ENCODE measurements at places on chromosomes 13 and 19.

DNA sequence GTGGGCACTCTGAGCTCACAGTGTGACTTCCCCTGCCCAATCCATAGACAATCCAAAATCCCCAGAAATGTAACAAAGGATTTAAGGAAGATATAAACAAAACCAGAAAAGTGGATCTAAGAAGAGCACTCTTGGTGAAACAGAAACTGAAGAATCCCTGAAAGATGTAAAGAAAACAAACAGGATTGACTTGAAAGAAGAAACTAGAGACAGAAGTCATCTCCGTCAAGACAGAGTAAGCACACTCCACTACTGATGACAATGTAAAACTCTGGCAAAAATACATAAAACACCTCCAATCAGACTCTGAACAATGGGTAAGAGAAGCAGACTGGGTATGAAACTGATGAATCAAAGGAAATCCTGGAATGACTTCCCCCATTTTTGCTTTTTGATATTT lies 13.5 kb downstream of the TUBGCP3 start:
- H3K27ac ChIP-seq = peak overlapping the region; percentile 7
- H3K27me3 ChIP-seq = no peaks in the 10 kb centered on the region
- DNase-seq = no peak
- no peak overlapping the region for H3K4me3 ChIP-seq

DNA sequence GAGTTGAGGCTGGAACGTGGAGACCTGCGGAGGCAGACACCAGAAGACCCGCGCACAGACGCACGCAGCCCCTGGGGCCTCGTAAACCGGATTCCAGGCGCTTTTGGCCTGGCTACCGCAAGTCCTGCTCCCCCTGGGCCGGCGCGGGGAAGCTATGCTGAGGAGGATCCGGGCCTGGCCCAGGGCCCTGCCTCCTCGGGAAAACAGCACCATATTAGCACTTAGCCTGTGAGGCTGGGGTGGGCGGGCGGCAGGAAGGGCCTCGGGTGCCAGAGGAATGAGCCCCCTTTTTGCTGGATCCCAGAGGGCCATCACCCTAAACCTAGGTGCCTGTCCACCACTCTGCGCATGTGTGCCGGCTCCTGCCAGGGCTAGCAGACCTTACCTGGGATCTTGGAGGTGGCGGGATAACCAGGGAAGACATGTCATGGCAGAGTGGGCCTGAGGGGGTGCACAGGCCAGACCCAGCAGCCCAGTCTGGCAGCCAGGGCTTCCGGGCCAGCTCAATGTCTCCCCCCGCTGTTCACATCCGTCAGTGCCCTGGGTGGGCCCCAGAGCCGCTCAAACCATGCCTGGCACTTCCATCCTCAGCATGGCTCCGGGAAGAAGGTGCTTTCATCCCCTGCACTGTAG lies 7.3 kb downstream of the ELOF1 start:
- H3K27ac ChIP-seq = peak overlapping the region; percentile 70
- no peak overlapping the region for H3K4me3 ChIP-seq
- H3K27me3 ChIP-seq = no peaks in the 10 kb centered on the region
- H3K4me1 ChIP-seq = peaks cover 2% of the 10 kb centered on the region
- H3K36me3 ChIP-seq = peaks cover 65% of the 10 kb centered on the region

GRCh38 chr19:51354742-51355148 lies 11.4 kb downstream of the ETFB start:
- DNase-seq = no peak
- no peak overlapping the region for H3K4me3 ChIP-seq
- H3K27ac ChIP-seq = no peak overlapping the region
- H3K4me1 ChIP-seq = no peaks in the 10 kb centered on the region

DNA sequence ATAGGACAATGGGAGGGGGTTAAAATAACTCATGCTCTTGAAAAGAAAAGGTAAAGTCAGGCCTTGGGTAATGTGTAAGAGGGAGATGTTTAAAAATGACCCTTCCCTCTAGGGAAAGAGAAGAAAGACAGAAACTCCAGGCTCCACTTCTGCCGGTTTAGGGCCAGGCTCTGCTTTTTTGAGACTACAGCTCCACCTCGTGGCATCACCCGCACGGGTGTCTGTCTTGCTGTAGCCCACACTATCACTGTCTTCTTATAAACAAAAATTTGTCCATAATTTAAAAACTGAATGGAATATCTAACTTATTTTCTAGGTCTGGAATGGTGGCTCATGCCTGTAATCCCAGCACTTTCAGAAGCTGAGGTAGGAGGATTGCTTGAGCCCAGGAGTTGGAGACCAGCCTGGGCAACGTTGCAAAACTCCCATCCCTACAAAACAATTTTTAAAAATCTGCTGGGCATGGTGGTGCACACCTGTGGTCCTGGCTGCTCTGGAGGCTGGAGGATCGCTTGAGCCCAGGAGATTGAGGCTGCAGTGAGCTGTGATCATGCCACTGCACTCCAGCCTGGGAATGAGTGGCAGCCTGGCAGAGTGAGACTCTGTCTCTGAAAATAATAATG lies 65.1 kb upstream of the GTF3A start:
- no peak overlapping the region for H3K27ac ChIP-seq
- H3K36me3 ChIP-seq = no peaks in the 10 kb centered on the region
- no peaks in the 10 kb centered on the region for H3K4me1 ChIP-seq
- no peaks in the 10 kb centered on the region for H3K27me3 ChIP-seq
- DNase-seq = peak; percentile 77

DNA sequence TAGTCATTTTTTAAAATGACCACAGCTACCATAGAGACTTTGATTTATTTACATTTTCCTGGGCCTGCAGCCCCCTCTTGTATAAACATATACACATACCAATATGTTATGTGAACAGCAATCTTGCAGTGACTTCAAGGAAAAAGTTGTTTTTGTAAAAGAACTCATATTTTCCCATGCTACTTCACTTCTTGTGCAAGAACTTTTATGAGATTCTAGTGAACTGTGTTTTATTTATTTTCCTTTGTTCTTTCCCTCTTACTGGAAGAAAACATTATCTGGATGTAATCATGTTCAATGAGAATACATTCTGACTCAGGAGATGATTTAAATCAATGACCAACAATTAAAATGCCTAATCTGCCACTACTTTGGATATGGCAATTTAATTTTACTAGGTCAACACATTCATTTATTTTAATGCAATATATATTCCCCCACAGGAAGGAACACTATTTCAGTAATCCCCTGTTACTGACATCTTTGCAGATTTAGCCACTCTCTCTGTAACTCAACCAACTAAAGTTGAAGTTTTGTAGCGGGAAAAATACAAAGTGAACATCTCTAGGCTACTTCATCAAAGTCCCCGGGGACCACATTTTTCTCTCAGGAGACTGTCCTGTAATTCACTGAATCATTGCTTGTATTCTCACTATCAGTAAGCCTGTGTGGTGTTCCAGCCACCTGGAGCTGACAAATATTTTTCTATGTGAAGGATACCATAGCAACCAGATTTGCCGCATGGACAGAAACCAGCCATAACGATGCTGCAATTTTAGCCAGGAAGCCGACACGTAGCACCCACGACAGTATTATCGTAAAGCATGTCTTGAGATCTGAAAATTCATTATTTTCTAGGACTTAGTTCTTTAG lies 90.5 kb downstream of the STARD13 start:
- H3K36me3 ChIP-seq = no peaks in the 10 kb centered on the region
- DNase-seq = peak; percentile 73
- no peaks in the 10 kb centered on the region for H3K27me3 ChIP-seq
- no peak overlapping the region for H3K27ac ChIP-seq
- no peak overlapping the region for H3K4me3 ChIP-seq

DNA sequence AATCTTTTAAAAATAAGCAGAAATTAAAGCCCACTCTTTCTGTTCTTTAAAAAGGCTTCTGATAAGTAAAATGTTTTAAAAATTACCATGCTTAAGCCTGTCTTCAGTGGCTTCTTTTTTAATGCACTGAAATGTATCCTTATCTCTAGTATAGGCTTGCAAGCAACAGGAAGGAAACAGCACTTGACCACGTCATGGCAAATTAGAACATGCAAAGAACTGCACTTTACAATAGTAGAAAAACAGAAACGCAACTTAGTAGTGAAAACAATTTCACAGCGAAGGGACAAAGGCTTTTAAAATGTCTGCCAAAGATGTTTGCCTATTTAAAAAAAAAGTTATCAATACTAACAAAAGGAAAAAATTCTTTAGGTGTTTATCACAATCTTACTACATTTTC lies 36.3 kb downstream of the ELF1 start:
- DNase-seq = no peak
- no peaks in the 10 kb centered on the region for H3K36me3 ChIP-seq
- H3K27ac ChIP-seq = peak overlapping the region; percentile 73
- H3K4me3 ChIP-seq = peak overlapping the region; percentile 41
- peaks cover 21% of the 10 kb centered on the region for H3K4me1 ChIP-seq

DNA sequence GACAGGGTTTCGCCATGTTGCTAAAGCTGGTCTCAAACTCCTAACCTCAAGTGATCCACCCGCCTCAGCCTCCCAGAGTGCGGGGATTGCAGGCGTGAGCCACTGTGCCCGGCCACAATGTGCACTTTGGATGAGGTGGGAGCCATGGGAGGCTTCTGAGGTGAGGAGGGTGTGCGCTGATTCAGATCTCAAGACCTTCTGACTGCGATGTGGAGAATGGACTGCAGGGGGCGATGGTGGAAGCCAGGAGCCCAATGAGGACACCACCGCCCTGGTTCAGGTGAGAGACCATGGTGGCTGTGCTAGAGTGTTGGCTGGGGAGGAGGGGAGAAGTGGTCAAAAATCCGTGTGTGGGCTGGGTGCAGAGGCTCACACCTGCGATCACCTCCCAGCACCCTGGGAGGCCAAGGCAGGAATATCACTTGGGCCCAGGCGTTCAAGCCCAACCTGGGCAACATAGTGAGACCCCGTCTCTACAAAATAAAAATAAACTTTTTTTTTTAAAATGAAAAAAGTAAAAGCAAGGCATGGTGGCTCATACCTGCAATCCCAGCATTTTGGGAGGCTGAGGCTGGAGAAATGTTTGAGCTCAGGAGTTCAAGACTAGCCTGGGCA lies 5.6 kb downstream of the INAFM1 start:
- H3K27ac ChIP-seq = peak overlapping the region; percentile 88
- no peaks in the 10 kb centered on the region for H3K27me3 ChIP-seq
- peaks cover 3% of the 10 kb centered on the region for H3K4me1 ChIP-seq
- H3K4me3 ChIP-seq = no peak overlapping the region
- no peaks in the 10 kb centered on the region for H3K36me3 ChIP-seq

DNA sequence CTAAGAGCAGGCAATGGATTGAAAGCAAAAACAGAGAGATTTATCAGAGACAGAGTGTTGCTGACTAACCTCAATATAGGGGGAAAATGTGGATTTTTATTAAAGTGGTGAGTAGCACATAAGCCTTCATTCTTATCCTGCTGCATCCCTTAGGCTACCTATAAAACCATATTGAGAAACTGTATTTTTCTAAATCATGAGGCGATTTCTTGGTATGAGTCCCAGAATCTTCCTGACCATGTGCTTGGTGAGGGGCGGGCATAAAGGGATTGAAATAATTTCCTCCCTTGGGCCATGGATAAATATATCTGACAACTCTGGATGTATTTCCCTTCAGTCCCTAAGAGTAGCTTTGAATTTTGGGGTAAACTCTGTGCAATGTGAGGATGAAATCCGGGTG lies 72.8 kb downstream of the EFNB2 start:
- no peaks in the 10 kb centered on the region for H3K36me3 ChIP-seq
- no peak overlapping the region for H3K4me3 ChIP-seq
- H3K4me1 ChIP-seq = no peaks in the 10 kb centered on the region
- H3K27me3 ChIP-seq = no peaks in the 10 kb centered on the region
- no peak overlapping the region for H3K27ac ChIP-seq

- peaks cover 29% of the 10 kb centered on the region for H3K4me1 ChIP-seq
- no peak for DNase-seq
- no peaks in the 10 kb centered on the region for H3K27me3 ChIP-seq
- H3K4me3 ChIP-seq = no peak overlapping the region
- H3K27ac ChIP-seq = peak overlapping the region; percentile 89
Measured at GRCh38 chr19:17088552-17088951, 13.0 kb downstream of the MYO9B start.

DNA sequence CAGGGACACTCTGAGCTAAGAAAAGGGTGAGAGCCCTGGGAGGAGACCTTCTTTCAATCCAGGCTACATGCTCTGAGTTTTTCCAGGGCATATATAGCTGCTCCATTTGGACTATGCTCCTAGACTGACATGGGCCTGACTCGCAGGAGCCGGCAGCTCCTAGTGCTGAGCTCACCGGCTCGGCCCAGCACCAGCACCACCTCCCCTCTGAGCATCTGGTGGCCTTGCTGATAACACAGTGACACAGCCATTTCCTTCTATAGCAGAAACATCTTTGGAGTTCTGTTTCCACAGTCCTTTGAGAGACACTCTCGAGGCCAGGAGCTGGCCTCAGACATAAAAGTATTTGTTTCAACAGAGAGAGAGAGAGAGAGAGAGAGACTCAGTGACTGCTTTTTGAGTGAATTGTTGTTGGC lies 184.9 kb downstream of the TM9SF2 start:
- H3K27me3 ChIP-seq = no peaks in the 10 kb centered on the region
- H3K4me1 ChIP-seq = no peaks in the 10 kb centered on the region
- H3K4me3 ChIP-seq = no peak overlapping the region
- no peaks in the 10 kb centered on the region for H3K36me3 ChIP-seq
- peak overlapping the region; percentile 20 for H3K27ac ChIP-seq

DNA sequence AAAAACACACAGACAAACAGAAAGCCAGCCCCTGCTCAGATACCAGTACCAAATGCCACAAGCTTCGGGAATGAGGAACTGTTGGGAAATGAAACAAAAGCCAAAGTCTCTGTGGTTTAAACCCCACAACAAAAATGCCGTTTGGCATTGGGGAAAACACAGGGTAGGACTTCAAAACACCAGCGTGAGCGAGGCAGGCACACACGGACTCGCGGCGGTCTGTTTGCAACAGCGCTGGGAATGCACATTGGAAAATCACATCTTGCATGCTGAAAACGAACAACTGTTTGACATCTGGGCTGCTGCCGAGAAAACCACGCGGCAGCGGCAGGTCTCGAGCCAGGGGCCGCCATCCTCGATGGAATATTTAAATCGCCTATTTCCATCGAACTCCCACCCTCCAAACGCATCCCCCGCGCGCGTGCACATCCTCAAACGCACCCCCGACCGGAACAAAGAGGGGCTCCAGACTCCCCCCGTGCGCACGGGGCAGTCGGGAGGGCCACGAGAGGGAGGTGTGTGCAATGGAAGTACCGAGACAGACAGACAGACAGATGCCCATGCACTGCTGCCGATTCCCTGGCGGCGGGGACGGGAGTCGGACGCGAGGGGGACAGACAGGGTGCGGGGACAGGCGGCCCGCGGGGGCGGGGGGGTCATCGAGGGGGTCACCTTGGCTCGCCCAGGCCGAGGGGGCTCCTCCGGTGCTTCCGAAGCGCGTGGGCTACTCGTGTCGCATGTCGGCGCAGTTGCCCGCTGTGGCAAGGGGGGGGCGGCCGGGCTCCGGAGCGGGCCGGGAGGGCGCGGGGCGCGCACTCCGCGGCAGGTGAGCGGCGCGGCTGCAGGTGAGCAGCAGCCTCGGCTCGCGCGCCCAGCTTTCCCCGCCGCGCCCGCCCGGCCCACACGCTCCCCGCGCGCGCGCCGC lies at the start of gene GPR12:
TSS of gene GPR12 (minus strand) at position 880 of the 925 bp plus-strand sequence. CDS start 959 bp downstream, outside the sequence.
- H3K27ac ChIP-seq = no peak within 1 kb of the TSS
- peak within 1 kb of the TSS; percentile 36 for H3K4me3 ChIP-seq
- H3K36me3 ChIP-seq = no peaks in the 10 kb centered on the region

- no peak overlapping the region for H3K4me3 ChIP-seq
- no peaks in the 10 kb centered on the region for H3K36me3 ChIP-seq
- no peak for DNase-seq
- H3K27me3 ChIP-seq = no peaks in the 10 kb centered on the region
Measured at GRCh38 chr13:73372666-73373627, 314.1 kb downstream of the KLF5 start.
